ENCODE measurements at places on chromosomes 13 and 19.

- DNase-seq, result no peak
These were observed 319.2 kb upstream of the PCDH9 start for GRCh38 chr13:67549331-67549730.

DNA sequence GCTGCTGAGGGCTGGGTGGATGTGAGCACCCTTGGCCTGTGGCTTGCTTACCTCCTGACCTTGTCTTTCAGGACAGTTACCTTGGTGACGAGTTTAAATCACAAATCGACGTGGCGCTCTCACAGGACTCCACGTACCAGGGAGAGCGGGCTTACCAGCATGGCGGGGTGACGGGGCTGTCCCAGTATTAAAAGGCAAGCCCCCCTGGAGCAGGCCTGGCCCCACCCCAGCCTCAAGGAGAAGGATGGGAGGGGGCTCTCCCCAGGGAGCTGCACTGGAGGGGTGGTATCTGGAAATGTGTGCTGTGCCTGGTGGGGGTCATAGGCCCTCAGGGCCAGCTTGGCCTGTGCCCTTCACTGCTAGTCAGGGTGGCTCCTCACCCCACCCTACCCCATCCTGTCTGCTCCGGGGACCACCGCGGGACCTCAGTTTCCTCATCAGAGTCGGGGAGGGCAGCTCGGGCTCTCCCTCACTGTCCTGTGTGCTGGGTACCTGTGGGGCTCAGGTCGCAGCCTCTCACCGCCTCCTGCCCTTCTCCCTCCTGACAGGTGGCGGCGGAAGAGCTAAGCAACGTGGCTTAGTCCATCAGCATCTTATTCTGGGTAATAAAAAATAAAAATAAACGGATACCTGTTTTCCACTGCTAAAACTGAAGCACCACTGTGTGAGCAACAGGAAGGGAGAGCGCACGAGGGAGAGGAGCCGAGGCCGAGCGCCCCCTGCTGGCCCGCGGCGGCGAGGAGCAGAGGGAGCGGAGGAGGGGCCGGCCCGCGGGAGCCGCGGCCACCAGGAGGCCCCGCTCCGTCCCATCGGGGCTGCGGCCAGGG, 29.8 kb downstream of the CERS1 start:
- peak; percentile 71 for DNase-seq

DNA sequence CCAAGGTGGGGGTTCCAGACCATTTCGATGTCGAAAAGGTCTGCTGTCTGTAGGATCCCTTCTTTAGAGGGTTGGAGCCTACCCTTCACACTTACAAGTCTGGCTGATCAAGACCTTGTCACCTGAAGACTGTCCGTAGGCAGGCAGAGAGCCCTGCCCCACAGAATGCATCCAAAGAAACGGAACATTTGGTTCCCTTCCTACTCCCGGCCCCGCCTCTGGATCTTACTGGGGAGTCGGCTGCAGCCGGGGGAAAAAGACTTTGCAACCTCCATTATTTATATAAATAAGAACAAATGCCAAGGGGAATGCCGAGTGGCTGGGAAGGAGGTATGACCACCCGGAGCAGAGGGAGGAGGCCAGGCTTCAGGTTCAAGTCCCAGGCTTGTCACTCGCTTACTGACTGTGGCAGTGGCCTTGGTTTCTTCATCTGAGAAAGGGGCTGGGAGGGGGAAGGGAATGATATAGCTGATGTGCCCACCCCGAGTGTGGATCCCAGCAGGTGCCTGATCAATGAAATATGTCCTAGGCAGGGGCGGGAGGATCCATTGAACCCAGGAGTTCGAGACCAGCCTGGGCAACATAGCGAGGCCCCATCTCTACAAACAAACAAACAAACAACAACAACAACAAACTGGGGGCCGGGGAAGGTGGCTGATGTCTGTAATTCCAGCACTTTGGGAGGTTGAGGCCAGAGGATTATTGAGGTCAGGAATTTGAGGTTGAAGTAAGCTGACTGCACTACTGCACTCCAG, 48.7 kb downstream of the RFX2 start:
- no peak for DNase-seq

DNA sequence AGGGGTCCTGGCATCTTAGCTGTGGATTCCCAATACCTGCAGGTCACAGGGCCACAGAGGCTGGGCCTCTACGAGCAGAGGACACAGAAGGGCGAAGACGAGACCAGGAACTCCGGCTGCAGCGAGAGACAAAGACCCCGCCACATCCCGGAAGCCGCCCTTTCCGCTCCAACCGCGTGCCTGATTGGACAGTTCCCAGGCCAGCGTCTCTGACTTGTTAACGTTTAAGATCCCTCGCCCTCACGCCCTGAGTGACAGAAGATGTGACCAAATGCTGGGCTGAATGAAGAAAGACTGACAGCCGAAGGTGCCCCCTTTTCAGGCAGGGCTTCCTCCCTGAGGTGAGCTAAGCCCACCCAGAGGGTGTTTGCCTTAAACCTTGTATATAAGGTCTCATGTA, at the start of gene ZNF98:
ZNF98 (minus strand) TSS at position 136 of the 400 bp plus-strand sequence; CDS start at position 14, 122 bp downstream.
- DNase-seq, result no peak

- no peak for DNase-seq
These were observed 244.4 kb upstream of the SLITRK5 start for GRCh38 chr13:87426742-87427141.

DNA sequence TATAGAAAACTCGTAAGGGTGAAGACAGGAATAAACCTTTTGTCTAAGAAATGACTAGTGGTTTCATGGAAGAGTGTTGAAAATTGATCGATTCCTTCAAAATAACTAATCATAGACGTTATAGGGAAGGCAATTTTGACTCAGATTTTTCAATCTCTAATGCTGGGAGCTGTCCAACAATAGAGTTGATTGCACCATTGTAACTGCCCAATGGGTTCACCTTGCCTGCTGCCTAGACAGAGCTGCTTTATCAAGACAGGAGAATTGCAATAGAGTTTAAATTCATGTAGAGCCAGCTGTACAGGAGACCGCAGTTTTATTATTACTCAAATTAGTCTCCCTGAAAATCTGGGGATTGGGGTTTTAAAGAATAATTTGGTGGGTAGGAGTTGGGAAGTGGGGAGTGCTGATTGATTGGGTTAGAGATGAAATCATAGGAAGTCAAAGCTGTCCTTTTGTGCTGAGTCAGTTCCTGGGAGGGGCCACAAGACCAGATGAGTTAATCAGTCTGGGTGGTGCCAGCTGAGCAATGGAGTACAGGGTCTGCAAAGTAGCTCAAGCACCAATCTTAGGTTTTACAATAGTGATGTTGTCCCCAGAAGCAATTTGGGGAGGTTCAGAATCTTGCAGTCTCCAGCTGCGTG, 16.8 kb upstream of the ADGRE2 start:
- DNase-seq, result no peak

DNA sequence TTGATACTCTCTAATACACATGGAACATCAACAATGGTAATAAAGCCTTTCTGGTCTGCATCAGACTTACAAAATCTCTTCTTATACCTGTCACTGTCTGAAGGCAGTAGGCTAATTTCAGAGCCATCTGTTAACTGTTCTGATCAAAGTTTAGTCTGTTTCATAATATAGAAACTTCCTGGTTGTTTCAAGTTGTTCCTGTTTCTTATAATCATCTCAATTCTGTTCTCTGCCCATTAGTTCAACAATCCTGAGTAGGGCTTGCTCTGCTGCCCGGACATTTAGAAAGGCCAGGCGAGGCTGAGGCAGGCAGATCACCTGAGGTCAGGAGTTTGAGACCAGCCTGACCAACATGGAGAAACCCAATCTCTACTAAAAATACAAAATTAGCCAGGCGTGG, 5.4 kb upstream of the ZSCAN5A start:
- DNase-seq, result no peak

DNA sequence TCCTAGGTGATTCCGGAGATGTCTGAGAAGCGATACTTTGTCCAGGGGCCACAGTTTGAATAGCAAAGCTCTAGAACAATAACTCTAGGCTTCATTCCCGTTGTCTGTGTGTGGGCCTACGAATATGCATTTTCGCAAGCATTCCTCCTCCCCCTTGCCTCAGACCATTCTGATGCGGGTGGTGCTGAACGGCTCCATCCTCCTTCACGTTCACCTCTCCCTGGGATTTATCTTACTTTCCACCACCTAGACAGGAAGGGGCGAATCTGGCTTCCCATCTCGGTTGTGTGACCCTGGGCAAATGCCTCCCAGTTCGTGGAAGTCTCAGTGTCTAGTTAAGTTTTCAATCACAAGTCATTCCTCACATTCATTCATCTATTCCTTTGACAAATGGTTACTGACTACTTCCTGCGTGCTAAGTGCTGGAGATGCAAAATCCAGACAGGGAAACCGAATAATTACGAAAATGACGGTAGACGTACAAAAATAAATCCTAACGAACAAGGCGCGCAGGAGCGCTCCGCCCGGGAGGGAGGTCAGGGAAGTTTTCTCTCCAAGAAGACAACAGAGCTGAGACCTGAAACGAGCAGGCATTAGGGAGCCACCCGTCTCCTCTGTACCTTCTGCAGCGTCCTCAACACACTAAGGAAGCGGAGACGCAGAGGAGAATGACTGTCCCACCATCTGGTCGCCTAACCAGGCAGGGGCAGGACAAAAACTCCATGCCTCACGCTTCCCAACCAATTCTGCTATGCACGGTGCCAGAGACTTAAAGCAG, 1.3 kb upstream of the CNOT3 start:
- no peak for DNase-seq

Data from GM06990 (cell line).